ENCODE measurements at places on chromosomes 5 and 9.

DNA sequence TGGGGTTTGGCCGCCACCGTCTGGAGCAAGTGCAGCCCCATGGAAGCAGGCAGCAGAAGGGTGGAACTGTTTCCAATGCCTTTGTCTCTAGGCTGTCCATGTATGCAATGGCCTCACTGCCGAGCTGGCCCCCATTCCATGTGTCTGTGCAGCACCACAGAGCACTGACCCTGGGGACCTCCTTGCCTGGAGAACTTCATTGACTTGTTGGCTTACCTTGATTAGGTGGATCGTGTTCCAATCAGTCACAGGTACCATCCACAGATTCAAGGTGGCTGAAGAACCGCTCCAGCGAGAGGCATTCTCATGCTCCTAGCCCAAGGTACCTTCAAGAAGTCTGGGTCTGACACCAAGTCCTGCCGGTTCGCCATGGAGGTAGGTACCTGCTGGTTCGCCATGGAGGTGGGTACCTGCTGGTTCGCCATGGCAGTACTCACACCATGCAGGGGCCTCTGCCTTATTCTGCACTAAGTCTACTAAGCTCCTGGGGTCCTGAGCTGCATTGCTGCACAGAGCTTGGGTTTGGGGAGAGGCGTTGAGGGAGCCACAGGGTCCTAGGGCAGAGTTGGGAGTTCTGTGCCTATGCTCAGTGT, 358.3 kb upstream of the IRX1 start:
- no peak for DNase-seq

- DNase-seq = no peak
These were observed 4.7 kb upstream of the RXRA start for GRCh38 chr9:134321531-134321930.

DNA sequence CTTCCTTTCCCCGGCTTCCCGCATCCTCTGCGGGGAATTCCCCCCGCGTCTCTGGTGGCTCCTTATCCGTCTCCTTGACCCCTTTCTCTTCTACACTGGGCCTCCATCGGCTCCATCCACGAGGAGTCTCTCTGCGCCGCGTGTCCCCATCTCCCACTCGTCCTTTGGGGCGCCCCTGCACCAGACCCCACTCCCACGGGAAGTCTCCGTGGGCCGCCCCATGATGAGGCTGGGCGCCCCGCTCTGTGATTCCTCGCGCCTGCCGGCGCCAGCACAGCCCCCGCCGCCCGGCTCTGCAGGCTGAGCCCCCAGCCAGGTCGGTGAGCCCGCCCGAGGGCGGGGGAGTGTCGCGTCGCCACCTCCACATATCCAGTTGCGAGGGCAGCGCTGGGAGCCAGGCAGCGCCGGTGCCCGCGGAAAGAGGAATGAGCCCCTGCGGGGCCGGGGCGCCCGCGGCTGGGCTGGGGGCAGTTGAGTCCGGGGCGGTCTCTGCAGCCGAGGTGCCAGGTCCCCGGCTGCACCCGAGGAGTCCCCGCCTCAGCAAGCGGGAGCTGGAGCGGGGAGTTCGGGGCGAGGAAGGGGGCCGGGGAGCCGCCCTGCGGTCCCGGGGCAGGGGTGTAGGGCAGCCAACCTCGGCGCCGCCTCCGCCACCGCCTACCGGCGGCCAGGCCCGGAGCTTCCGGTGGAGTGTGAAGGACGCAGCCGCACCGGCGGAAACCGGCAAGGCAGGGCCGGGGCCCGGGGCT, 2.1 kb upstream of the TRAF1 start:
- peak; percentile 52 for DNase-seq

- DNase-seq = no peak
These were observed 1.3 kb downstream of the TMEM250 start for GRCh38 chr9:136117291-136117915.

- DNase-seq = no peak
These were observed 80.8 kb upstream of the IL12B start for GRCh38 chr5:159411115-159411514.

DNA sequence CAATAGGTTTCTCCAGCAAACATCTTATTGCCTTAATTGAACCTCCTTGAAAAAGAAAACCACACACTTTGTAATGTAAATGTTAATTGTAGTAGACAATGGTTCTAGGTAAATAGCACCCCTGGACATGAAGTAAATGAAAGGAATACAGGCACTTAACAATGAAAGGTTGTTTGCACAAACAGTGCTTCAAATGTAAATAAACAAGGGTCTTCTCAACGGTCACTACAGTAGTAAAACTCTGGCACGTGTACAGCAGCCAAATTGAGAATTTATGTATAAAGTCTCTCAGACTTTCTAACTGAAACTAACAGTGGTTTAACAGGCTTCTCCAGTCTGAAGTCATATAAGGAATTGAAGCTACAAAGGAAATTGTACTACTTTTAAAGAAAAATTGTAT, 218.3 kb downstream of the MEF2C start:
- no peak for DNase-seq

DNA sequence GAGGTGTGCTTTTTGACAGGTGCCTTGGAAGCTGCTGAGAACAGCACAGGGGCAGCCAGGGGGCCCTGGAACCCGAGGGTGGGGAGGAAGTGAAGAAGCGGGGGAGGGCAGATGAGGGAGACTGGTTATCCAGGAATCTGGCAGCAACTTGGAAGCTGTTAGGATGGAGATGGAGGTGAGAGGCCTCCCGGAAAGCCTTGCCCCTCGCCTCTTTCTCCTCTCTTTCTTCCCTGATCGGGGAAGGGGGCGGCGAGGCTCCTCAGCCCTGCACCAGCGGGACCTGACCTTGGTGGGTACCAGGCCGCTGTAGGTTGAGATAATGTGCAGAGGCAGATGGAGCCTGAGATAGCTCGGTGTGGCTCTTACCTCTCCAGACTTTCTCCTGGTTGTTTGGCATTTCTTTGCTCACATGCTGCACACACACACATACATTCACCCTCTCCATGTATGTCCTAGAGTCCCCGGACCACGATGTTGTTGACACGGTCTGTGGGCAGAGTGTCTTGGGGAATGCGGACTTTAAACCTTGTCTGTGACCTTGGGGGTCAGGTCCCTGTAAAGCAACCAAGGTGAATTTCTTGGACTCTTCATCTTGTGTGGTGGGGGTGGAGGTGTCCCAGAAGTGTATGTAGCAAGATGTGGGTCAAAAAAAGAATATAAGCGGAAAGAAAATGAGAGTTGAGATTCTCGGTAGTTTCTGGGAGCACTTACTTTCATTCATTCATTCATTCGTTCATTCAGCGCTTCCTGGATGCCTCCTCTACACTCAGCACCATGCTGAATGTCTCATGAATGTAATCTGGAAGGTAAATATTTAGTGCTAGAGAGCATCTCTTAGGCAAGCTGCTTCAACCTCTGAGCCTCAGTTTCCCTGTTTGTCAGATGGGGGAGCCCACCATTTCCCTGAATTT, 1.6 kb downstream of the WWC1 start:
- no peak for DNase-seq

- no peak for DNase-seq
These were observed 89.2 kb upstream of the GRHPR start for GRCh38 chr9:37333288-37333687.

- no peak for DNase-seq
These were observed 45.9 kb downstream of the PDCD1LG2 start for GRCh38 chr9:5556101-5556705.

GRCh38 chr9:127557466-127557869, 54.6 kb upstream of the STXBP1 start:
- DNase-seq = no peak

GRCh38 chr9:131255676-131256197, 20.6 kb downstream of the FAM78A start:
- DNase-seq = no peak

GRCh38 chr5:137250421-137250820, 248.7 kb downstream of the SPOCK1 start:
- DNase-seq = no peak

GRCh38 chr9:114805670-114806525, at the start of gene TNFSF15:
Gene TNFSF15 (minus strand): TSS chr9:114806039. CDS start chr9:114806012, 27 bp downstream.
- DNase-seq = peak; percentile 70

- no peak for DNase-seq
These were observed 218.2 kb downstream of the PSAT1 start for GRCh38 chr9:78515108-78515507.

DNA sequence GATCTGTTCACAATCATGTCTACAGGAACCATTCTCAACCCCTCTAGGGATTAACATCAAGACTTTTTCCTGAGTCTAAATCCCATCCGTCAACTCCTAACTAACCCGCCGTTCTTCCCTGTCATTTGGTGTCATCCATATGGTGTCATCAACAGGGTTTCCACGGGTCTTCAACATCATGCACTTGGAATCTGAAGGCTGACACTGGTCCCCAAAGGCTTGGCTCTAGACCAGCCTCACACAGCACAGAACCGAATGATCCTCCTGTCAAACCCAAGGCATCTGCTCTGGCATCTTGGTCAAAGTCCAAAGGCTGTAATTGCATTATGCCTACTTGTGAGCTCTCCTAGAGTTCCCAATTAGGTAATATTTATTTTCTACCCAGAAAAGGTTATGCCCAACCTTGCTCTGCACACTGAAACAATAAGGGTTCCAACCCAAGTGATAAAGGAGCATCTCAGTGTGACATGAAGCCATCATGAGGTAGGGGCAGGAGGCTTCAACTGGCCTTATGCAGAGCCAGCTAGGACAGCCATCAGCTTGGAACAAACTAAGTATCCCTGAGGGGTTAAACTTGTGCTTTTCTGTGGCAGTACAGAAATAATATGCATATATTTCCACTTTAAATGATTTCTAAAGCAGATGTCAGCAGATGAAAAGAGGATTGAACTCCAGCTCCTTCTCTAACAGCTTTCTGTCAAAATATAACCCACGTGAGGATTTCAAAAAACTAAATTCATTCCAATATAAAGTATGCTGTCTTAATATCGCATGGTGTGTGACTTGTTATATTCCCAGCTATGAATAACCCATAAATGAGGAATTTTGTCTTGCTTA, 13.9 kb downstream of the ENC1 start:
- no peak for DNase-seq

GRCh38 chr5:164336906-164337305, 831.5 kb downstream of the MAT2B start:
- no peak for DNase-seq
